RWPE1 (cell line): ENCODE measurements at places on chromosomes 7 and 10.

GRCh38 chr10:51567271-51567670, 132.1 kb downstream of the CSTF2T start:
- no peak for DNase-seq

GRCh38 chr7:148144827-148145226, 445.7 kb upstream of the C7orf33 start:
- no peak for DNase-seq

DNA sequence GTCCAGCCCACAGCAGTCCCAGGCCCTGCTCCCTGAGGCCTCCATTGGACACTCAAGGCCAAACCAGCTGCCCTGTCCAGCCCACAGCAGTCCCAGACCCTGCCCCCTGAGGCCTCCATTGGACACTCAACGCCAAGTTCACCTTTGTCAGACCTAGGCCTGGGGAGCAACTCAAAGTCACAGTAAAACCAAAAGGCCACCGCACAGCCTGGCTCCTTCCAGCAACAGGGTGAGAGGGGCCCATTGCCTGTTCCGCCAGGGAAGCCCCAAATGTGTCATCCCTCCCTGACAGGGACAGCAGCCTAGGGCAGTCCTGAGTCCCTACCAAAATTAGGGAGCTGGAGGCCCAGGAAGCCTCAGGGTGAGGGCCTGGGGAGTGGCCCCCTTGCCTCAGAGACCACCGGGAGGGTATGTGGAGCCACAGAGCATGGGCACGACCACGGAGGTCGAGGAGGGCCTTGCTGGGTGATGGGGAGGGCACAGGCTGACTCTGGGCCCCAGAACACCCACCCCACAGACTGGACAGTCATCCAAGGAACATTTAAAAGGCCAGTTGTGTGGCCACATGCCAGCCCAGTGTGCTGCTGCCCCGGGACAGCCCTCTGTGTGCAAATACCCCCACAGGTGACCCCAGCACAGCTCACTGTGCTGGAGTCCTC, 66.5 kb upstream of the PPP2R2D start:
- no peak for DNase-seq

- DNase-seq = peak; percentile 87
Observed at GRCh38 chr10:127044186-127044585, 139.0 kb downstream of the DOCK1 start.

GRCh38 chr10:125591886-125592285, 91.1 kb downstream of the TEX36 start:
- no peak for DNase-seq

DNA sequence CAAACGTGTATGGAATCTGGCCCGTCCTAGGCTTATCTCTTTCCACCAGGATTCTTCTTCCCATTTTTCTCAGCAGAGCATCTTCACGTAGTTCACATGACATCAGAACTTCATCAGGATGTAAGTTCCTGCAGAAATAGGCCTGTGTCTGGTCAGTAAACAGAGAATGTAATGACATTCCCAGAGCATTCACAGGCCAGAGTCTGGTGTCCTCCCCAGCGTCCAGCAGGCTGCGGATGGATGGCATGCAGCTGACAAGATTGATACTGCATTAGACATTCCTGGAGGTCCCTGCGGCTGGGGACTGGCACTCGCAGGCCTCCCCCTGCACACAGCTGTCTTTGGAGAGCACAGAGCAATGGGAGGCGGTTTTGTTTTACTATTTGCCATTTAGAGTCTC, 28.7 kb downstream of the MGMT start:
- DNase-seq = no peak

DNA sequence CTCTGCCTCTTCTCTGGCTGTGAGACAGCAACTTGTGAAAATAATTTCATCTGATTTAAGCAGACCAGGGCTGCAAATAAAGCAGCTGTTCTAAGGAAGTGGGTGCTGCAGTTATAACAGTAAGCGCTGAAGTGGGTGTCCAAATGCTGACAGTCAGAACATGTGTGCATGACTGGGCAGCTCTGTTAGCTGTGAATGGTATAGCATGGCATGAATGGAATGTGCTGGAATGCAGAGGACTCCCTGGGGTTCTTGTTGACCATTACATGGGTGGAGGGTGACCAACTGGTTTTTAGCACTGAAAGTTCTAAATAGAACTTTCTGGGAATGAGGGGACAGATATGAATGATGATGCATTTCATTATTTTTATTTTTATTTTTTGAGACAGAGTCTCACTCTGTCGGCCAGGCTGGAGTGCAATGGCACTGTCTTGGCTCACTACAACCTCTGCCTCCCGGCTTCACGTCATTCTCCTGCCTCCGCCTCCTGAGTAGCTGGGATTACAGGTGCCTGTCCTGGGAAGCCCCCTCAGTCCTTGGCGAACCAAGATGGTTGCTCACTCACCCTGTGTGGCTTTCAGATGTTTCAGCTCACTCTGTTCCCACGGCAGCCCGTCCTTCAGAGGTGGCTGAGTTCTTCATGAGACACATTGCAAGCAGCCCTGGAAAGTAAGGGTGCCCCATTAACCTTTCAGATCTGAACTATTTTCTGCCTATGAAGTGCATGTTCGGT, 319.8 kb upstream of the PHYHIPL start:
- DNase-seq = peak; percentile 91
